PC-3 (cell line): ENCODE measurements at places on chromosomes 12 and 14.
A peak's percentile ranks its signal among the peaks of the same experiment; 100 is the strongest.

DNA sequence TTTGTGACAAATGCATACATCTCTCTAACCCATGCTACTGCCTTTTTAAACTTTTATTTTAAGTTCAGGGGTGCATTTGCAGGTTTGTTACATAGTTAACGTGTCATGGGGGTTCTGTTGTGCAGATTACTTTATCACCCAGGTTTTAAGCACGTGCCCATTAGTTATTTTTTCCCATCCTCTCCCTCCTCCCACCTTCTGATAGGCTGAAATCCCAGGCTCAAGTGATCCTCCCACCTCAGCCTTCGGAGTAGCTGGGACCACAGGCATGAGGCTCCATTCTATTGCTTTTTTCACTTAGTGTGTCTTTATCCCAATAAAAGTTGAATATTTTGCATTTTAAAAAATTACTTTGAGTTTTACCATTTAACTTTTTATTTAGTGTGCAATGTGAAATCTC lies 68.9 kb downstream of the BAZ1A start:
- H3K27me3 ChIP-seq, result no peaks in the 10 kb centered on the region
- no peaks in the 10 kb centered on the region for H3K4me1 ChIP-seq
- H3K27ac ChIP-seq, result no peak overlapping the region
- no peak overlapping the region for H3K4me3 ChIP-seq
- DNase-seq, result no peak

- no peaks in the 10 kb centered on the region for H3K4me1 ChIP-seq
- H3K4me3 ChIP-seq, result no peak overlapping the region
These were observed 34.5 kb upstream of the BICD1 start for GRCh38 chr12:32072102-32072501.

DNA sequence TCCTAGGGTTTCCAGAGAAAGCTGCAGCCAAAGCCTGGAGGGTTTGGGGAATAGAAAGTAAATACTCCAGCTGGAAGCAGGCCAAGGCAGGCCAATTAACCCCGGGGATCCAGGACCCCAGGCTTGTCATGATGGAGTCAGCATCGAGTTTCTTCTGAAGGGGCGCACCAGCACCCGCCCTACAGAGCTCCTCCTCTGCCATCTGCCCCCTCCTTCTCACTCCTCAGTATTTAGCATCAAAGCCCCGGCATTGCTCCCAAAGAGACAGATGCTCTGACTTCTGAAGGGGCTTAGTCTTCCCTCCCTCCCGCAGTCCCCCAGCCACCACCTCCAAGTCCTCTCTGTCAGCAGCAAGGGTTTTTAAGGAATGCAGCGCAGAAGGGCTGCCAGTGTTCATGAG lies 285.1 kb upstream of the NOS1 start:
- no peak for DNase-seq
- H3K4me3 ChIP-seq, result no peak overlapping the region
- H3K4me1 ChIP-seq, result no peaks in the 10 kb centered on the region
- H3K36me3 ChIP-seq, result no peaks in the 10 kb centered on the region
- H3K27me3 ChIP-seq, result no peaks in the 10 kb centered on the region
- no peak overlapping the region for H3K27ac ChIP-seq

DNA sequence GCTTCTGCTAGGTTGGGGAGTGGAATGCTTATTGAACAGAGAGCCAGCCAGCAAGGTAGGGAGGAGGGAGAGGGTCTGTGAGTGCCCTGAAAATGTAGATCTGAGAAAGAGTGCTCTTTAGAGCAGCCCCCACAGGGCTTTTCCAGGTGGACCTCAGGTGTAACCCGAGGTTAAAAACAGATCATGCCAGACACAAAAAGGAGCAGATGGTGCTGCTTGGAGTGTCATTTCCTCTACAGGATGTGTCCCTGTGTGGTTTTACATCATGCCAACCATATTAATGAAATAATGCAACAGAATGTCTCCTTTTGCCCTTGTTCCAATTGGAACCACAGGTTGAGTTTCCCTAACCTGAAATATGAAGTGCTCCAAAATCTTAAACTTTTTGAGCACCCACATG lies 6.4 kb downstream of the SUSD6 start:
- no peaks in the 10 kb centered on the region for H3K27me3 ChIP-seq
- DNase-seq, result no peak
- no peak overlapping the region for H3K4me3 ChIP-seq
- H3K27ac ChIP-seq, result no peak overlapping the region
- H3K4me1 ChIP-seq, result peaks cover 15% of the 10 kb centered on the region

- H3K36me3 ChIP-seq, result no peaks in the 10 kb centered on the region
- no peak overlapping the region for H3K4me3 ChIP-seq
- no peak overlapping the region for H3K27ac ChIP-seq
- no peaks in the 10 kb centered on the region for H3K4me1 ChIP-seq
- peaks cover 90% of the 10 kb centered on the region for H3K27me3 ChIP-seq
- no peak for DNase-seq
These were observed 53.5 kb downstream of the ADGRD1 start for GRCh38 chr12:131007031-131007739.

DNA sequence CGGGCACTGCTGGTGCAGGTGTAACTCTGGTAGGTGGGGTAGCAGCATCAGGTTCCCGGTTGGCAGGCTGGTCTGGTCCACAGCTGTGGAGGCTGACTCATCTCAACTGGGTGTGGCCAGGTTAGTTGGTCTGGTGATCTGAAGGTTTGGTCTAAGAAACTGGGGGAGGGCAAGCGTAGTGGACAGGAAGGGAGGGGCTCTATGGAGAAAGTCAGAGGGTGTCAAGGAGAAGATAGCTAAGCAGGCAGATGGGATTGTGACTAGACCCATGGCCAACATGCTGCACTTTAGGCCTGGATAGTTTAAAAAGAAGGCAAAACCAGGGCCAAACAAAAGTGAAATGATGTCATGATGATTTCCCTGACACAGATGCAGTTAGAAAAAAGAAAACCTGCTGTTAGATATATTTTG lies 7.9 kb downstream of the TRIM9 start:
- H3K36me3 ChIP-seq, result no peaks in the 10 kb centered on the region
- H3K27ac ChIP-seq, result no peak overlapping the region
- H3K27me3 ChIP-seq, result no peaks in the 10 kb centered on the region
- peaks cover 13% of the 10 kb centered on the region for H3K4me1 ChIP-seq

- H3K36me3 ChIP-seq, result no peaks in the 10 kb centered on the region
- peaks cover 43% of the 10 kb centered on the region for H3K27me3 ChIP-seq
- peak; percentile 77 for DNase-seq
- H3K27ac ChIP-seq, result no peak overlapping the region
- peak overlapping the region; percentile 86 for H3K4me3 ChIP-seq
- H3K4me1 ChIP-seq, result no peaks in the 10 kb centered on the region
These were observed 343 bp upstream of the NOVA1 start for GRCh38 chr14:26598081-26598671.
